ENCODE measurements at places on chromosomes 7 and 10.
A peak's percentile ranks its signal among the peaks of the same experiment; 100 is the strongest.

DNA sequence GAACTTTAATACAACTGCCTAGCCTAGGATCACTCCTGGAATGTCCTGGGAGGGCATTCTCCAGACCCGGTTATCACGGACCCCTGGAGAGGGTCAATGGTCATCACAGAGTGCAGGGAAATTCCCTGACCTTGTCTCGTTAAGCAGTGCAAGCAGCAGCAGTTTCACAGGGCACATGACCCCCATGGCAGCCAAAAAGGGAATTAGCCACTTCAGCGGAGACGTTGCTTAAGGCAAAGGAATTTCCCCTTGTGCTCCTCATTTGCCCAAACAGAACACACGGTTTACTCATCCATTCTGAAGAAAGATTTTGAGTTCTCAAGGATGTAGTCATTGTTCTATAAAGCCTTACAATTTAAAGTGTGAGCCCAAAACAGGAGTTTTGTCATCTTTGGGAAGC is 260.3 kb downstream of the SNX13 start:
- no peak for DNase-seq

- no peak for DNase-seq
These were observed 537.1 kb upstream of the FOXK1 start for GRCh38 chr7:4144811-4145510.

GRCh38 chr7:158373476-158374133 is 214.0 kb downstream of the PTPRN2 start:
- DNase-seq, result no peak

DNA sequence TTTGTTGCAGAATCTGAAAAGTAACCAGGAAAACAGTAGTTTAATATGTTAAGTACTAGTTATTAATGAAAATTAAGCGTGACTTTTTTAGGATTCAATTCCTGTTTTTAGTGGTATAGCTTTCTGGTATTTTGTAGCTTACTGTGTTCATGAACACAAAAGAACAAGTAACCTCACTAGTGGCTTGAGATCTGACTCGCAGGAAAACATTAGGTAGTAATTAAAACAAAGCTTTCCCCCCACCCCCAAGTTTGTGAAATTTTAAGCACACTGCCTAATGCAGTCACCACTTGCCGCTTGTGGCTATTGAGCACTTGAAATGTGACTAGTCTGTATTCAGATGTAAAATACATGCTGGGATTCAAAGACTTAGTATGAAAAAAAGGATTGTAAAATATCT is 102.5 kb upstream of the RPA3 start:
- DNase-seq, result no peak

DNA sequence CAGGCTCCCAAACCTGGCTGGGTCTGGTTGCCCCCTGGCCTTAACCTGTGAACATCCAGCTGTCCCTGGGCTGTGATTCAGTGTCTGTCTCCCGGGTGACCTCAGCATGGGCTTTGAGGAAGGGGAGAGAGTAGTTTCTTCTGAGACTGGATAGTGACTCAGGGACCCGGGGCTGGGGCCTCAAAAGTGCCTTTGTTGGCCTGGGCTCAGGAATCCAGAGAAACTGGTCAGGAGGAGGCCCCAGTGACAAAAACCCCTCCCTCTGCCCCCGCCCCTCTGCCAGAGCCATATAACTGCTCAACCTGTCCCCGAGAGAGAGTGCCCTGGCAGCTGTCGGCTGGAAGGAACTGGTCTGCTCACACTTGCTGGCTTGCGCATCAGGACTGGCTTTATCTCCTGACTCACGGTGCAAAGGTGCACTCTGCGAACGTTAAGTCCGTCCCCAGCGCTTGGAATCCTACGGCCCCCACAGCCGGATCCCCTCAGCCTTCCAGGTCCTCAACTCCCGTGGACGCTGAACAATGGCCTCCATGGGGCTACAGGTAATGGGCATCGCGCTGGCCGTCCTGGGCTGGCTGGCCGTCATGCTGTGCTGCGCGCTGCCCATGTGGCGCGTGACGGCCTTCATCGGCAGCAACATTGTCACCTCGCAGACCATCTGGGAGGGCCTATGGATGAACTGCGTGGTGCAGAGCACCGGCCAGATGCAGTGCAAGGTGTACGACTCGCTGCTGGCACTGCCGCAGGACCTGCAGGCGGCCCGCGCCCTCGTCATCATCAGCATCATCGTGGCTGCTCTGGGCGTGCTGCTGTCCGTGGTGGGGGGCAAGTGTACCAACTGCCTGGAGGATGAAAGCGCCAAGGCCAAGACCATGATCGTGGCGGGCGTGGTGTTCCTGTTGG is at the start of gene CLDN4:
Gene CLDN4 (plus strand): TSS at position 316 of the 903 bp plus-strand sequence. CDS start 206 bp downstream, at position 522.
- DNase-seq, result peak; percentile 53

DNA sequence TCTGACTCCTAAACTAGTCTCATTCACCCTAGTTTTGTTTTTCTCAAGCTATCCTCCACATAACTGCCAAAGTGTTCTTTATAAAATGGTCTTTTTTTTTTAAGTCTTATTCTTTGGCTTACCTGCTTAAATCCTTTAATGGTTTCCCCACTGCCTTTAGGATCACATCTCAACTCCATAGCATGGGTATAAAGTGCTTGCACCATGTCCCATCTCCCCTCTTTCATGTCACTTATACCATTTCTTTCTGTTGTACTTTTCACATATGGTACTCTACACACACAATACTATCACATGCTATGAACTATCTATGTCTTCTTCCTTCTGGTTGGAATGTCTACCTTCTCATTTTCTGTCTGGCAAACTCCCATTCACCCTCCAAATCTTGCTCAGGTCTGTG is 5.1 kb downstream of the MTPAP start:
- DNase-seq, result no peak

DNA sequence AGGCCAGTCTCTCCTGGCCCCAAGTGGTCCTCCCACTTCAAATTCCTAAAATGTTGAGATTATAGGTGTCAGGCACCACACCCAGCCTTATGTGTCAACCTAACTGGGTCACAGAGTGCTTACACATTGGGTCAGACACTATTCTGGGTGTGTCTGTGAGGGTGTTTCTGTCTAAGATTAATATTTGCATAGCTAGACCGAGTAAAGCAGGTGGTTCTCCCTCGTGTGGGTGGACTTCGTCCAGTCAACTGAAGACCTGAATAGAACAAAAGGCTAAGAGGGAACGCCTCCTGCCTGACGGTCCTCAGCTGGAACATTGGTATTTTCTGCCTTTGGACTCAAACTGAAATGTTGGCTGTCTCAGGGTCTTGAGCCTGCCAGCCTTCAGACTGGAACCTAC is 11.5 kb downstream of the PPIF start:
- DNase-seq, result no peak

DNA sequence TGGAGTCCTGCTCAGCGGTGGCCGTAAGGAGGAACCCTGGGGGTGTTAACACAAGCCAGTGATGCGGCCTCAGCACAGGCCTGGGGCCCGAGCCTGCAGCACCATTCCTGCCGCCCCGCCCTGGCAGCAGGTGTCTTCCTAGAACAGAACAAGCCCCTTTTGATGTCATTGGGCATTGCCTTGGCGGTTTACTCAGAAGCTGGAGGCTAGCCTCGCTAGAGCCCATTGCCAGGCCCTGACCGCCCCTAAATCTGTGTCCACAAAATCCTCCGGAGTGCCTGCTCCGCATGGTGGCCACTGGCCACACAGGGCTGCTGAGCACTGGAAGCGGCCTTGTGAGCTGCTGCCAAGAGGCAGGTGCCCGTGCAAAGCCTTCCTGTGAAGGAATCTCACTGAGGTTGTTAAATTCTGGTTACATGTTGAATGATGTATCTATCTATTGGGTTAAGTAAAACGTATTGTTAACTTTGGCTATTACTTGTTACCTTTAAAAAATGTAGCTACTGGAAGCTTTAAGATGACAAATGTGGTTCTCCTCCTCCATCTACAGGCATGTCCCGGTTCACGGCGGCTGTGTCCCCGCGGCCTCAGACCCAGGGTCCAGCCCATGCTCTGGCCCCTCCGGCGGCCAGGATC is 1.2 kb upstream of the INPP5A start:
- DNase-seq, result no peak

DNA sequence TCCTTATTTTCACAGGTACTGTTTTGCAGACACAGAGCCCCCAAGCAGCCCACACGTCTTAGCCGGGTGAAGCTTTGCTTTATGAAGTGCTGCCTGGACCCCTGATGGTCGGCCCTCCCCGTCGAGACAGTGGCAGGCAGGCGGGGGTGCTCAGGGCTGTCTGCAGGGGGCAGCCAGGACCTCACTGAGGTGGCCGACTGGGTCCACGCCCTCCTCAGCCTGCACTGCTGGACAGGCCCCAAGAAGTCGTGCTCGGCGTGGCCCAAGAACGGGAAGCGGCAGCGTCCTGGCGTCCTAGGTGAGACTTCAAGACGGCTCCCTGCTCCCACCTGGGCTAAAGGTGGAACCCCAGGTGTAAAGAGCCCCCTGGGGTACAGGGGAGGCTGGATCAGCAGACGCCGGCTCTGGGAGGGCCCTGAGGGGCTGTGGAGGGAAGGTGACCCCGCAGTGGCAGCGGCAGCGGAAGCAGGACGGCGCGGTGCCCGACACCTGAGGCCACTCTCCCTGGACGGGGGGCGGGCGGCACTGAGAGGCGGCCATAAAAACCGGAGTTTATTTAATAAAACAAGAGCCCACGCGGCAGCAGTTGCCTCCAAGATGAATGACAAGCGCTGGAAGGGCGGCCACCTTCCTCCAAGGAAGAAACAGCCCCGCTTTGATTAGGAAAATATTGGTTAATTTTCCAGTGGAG is 179.4 kb downstream of the ELFN1 start:
- DNase-seq, result no peak

DNA sequence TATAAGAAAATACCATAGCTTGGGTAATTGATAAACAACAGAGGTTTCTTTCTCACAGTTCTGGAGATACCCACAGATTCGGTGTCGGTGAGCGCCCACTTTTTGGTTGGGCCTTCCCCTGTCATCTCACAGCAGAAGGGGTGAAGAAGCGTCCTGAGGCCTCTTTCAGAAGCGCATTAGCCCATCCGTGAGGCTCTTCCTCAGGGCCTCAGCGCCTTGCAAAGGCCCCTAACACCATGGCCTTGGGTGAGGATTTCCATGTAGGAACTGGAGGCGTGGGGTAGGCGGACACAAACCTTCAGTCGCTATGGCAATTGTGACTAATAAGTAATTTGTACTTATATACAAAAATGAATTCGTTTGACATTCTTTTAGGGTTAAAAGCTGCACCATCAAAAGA is 316.0 kb downstream of the PTPRN2 start:
- DNase-seq, result no peak

GRCh38 chr10:19024611-19025010 is 24.0 kb upstream of the MALRD1 start:
- no peak for DNase-seq

GRCh38 chr10:12353399-12354242 is 4.3 kb downstream of the CAMK1D start:
- no peak for DNase-seq

- DNase-seq, result no peak
These were observed 69.7 kb upstream of the AQP1 start for GRCh38 chr7:30841801-30842541.

DNA sequence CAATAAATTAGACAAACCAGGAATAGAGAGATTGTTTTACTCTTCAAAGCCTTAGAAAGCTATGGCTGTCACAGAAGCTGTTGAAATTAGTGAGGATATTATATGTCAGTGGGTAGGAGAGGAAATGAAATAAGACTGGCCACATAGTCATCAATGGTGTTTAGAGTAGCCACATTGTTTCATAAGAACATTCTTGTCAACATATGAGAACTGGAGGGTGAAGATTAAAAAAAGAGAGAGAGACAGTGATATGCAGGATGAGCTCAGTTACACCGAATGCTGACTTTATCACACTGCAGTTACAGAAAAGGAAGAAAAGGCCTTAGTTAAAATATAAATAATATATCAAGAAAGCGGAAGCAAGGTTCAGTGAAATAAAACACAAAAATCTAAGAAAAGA is 412.0 kb downstream of the CNTNAP2 start:
- no peak for DNase-seq

GRCh38 chr7:51847461-51848134 is 531.0 kb upstream of the COBL start:
- no peak for DNase-seq

DNA sequence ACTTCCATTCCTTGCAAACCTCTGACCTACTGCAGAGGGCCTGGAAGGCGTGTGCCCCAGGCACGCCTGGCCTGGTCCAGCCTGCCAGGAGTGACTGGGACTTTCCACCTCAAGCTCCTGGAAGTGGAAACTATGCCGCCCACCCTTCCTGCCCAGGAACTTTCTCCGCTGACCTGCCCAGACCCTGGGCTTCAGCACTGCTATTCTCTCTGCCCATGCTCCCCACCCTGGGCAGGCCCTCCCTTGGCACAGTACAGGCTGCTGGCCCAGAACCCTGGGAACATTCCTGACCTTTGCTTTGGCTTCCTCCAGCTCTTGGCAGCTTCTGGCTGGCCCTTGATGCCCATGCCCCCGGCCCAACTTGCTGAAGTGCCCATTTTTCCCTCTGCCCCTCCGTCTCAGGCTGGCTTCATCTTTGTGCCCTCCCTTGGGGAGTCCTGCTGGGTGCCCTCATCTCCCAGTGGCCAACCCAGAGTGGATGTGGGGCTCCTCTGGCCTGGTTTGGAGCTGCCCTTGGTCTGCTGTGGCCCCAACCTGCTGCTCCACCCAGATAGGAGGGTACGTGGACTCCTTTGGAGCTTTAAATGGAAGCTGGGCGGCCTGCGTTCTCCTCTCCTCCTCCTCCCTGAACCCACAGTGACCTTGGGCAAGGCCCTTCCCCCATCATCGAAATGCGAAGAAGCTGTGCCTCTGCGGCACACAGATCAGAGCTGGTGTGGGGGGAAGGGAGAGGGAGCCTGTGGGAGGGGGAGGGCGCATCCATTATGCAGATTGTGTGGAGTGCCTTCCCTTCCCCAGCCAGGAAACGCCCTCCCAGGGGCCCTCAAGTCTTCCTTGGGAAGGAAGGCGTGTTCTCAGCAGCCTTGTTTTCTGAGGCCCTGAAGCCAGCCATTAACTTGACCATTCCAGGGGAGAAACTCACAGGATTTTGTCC is 3.4 kb downstream of the MMRN2 start:
- DNase-seq, result no peak

DNA sequence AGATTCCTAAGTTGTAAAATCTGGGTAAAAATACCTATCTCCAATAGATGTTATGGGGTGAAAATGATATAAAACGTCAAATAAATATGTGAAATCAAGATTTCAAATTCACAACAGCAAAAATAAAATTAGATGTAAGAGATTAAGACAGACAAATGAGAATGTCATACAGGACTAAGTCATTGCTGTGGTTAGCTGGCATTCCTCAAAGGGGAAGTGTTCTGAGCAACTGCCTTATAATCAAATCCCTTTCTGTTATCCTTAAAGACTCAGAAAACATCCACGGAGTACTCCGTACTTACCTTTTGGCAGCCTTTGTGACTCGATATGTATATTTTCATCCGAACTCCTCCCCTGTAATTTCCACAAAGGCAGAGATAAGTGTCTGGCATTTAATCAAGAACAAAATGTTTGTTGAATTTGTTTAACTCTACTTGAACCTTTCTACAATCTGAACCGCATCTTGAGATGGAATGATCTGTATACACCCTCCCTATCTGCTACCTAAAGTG is 559.6 kb downstream of the GATA3 start:
- no peak for DNase-seq

GRCh38 chr7:75879771-75880184 is 944 bp downstream of the RHBDD2 start:
- peak; percentile 17 for DNase-seq

DNA sequence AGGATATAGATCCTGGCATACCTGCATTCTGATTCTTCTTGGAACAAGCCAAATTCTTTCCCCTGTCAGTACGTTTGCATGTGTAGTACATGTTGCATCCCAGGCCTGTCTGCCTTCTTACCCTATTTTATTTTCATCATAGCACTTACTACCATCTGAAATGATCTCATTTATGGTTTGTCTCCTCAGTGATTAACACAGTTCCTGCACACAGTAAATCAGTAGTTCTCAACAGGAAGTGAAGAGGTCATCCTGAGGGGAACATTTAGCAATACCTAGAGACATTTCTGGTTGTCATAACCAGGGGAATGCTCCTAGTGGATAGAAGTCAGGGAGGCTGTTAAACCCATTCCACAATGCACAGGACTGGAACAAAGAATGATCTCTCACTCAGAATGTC is 38.2 kb upstream of the SLC26A4 start:
- no peak for DNase-seq
